Fibroblast of skin of left biceps (primary cell): ENCODE measurements at places on chromosomes 7 and 10.
A peak's percentile ranks its signal among the peaks of the same experiment; 100 is the strongest.

- DNase-seq: no peak
Measured at GRCh38 chr10:123675811-123676210, 9.7 kb downstream of the GPR26 start.

- DNase-seq: no peak
Measured at GRCh38 chr10:110151971-110152370, 55.4 kb upstream of the MXI1 start.

DNA sequence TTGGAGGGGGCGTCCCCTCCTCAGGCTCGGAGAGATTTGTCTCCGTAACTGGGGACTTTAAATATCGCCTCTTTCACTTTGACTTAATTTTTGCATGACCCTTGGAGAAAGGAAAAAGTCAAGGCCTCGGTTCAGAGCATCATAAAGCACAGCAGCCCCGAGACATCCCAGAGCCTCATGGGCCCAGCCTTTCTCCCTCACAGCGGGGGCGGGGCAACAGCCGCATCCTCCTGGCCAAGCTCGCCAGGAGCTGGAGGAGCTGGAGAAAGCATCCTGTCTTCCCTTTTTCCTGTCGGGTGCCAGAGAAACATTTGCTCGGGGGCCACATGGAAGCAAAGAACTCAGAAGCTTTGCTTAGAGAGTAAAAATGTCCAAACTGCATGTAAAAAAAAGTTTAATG lies 43.6 kb upstream of the DPYSL4 start:
- no peak for DNase-seq

DNA sequence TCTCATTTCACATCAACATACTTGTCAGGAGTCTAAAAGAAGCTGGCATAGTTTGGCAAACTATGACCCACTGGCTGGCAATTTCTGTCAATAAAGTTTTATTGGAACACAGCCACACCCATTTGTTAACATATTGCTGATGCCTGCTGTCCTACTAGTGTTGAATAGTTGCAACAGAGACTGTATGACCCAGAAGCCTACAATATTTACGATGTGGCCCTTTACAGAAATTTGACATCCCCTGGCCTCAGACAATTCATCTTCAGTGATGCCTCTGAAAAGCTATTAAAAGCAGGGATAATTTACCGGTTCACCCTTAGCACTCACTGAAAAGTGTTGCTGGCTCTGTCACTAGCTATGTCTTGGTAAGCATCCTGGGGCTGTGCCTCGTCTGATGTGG lies 155.2 kb downstream of the ARID5B start:
- DNase-seq: no peak

GRCh38 chr7:154409703-154410311 lies 357.6 kb downstream of the DPP6 start:
- no peak for DNase-seq

DNA sequence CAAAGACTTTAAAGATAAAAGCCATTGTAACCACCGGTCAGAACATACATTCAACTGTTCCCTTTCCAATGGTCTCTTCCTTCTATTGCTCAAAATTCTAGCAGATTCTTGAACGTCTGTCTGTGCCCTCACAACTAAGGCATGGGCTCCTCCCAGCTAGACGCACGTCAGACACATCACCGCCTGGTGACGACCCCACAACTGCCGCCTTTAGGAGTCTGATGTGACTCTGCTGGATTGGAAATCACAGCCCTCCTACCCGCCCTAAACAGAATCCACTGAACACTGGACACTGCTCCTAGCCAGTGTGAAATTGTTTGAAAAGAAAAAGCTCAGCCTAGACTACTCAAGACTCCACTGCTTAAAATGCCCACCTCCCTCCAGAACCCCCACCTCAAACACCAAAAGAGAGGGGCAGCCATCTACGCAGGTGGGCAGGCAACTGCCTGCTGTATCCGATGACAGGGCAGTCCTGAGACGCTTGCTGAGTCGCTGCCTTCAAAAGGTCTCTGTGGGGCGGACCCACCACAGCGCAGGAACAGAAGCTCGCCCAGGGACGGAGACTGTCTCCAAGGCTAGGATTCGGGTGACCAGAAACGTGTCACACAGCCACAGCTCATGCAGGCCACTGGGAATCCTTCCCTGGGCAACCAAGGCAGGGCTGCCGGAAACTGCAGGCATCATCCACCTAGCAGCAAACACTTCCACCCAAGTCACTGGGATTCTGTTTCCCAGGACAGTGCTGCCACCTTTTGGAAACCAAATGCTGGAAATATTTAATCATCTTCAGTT lies 34.7 kb downstream of the GSDME start:
- DNase-seq: no peak

GRCh38 chr10:82429302-82429701 lies 554.3 kb downstream of the NRG3 start:
- no peak for DNase-seq

- peak; percentile 23 for DNase-seq
Measured at GRCh38 chr10:52004342-52004949, 305.1 kb upstream of the CSTF2T start.

GRCh38 chr10:129323879-129324278 lies 143.2 kb upstream of the MGMT start:
- no peak for DNase-seq

DNA sequence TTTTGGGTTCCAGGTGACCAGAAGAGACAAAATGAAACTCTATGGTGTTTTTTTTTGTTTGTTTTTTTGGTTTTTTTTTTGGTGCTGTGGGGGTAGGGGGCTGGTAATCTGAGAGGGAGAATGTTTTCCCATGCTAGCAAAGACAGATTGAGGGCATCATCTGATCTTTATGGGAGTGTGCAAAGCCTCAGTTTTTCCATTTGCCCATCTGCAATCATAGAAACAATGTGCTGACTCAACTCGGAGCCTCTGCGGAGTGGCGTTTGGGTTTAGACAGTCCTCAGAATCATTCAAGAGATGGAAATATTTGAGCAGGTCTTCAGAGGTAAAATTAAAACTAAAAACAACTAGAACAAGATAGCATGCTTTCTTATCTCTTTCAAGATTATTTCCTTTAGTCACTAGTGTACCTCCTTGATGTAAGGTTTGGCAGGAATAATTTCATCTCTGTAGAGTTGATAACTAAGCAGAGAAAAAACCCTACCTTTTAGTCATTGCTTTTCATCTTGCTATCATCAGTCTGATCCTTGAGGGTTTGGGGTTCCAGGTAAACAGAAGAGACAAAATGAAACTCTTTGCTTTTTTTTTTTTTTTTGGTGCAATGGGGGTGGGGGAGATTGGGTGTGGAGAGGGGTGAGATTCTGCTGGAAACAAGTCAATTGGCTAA lies 18.0 kb downstream of the CNNM2 start:
- no peak for DNase-seq

DNA sequence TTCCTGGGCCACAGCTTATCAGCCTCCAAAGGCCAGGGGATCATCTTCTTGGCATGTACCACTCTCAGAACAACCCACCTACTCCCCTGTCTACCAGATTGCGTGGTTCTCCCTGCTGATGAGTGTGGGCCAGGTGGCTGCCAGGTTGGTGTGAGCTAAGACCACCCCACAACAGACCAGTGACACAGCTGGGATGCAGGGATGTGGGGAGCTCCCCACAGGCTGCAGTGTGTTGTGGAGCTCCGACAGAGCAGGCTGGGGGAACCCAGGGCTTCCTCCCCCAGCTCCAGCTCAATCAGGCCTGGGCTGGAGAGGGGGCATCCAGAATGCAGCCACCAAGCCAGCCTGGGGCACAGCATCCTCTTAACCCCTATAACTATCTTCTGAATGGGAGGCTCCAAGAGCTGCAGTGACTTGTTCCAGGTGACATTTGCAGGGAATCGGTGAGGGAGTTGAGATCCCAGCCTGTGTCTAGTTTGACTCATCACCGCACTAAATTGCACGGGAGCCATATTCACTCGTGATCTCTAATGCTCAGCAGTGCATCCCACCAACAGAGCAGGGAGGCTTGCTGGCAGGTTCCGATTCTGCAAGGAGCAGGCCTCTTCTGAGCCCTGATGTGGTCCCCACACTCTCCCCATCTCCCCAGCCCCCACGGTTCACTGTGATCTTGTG lies 596 bp upstream of the GDF2 start:
- DNase-seq: no peak

DNA sequence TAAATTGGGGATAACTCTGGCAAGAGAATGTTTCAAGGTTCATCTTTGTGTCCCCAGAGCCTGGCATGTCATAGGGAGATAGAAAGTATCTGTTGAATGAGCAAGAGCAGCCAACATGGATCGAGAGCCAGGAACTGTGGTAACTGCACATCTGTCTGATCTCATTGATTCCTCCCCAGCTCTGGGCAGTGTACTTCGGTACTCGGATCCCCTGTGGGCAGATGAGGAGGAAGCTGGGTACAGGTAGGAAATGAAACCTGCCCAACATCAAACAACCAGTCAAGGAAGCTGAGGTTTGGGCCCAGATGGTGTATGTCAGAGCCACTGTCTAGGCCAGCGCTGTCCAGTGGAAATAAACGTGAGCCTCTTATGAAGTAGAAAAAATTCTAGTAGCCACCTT lies 76.4 kb downstream of the GRK5 start:
- DNase-seq: no peak
